Fibroblast of upper back skin (primary cell): ENCODE measurements at places on chromosomes 12 and 14.
A peak's percentile ranks its signal among the peaks of the same experiment; 100 is the strongest.

DNA sequence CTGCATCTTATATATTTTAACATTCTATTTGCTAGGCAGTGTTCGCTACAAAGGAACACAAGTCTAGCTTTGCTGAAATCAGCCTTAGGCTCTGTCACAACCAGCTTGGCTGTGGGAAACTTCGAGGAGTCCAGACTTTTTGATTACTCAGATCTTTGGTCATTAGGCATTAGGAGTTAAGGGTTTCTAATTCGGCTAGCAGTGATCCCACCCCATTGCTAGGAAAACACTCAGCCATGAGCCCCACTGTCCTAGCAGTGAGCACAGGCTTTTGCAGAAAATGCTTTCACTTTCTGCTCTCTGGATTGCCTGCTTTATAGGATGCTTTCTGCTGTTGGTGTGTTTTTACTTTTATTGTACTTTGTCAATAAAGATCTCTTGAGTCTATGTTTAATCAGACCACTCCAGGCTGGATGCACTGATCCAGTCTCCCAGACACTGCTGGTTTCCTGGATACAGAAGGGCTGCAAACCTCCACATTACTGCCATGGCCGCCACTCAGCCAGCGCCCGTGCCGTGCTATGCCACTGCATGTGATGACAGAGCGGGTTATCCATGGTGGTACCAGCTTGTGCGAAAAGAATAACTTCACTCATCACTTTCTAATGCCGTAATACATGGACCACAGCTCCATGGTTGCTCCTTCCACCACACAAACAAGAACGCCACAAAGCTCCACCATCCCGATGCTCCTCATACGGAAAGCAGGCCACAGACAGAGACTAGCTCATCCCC, 41.0 kb upstream of the PYGL start:
- DNase-seq, result no peak

DNA sequence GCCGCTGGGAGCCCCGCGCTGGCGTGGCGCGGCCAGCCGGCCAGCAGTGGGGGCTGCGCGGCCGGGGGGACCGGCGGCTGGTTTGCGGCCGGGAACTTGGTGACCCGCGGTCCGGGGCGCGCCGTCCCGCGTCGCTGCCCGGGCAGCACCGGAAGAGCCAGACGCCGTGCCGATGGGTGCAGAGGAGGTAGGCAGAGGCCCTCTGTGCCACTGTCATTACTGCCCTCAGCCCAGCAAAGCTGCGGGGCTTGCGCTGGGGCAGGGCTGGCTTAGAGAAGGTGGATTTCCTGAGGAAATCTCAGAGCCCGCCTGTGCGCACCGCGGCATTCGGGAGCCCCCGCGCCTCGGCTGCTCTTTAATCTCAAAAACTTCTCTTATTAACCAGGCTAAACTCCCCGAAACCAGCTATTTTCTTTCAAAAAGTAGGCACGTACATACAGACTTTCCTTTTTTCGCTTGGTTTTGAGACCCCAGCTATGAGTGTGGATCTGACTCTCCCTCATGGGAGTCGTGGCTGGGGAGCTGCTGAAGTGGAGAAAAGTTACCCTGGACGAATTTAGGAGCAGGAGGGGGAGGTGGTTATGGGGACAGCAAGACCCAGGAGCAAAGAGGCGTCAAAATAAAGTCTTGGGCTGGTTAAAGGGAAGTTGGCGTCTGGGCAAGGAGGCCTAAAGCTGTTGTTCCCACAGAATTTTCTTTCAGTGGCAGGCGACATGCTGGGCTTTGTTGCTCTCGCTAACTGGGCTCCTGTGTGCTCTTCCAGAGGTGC, 802 bp downstream of the SUSD6 start:
- DNase-seq, result no peak

DNA sequence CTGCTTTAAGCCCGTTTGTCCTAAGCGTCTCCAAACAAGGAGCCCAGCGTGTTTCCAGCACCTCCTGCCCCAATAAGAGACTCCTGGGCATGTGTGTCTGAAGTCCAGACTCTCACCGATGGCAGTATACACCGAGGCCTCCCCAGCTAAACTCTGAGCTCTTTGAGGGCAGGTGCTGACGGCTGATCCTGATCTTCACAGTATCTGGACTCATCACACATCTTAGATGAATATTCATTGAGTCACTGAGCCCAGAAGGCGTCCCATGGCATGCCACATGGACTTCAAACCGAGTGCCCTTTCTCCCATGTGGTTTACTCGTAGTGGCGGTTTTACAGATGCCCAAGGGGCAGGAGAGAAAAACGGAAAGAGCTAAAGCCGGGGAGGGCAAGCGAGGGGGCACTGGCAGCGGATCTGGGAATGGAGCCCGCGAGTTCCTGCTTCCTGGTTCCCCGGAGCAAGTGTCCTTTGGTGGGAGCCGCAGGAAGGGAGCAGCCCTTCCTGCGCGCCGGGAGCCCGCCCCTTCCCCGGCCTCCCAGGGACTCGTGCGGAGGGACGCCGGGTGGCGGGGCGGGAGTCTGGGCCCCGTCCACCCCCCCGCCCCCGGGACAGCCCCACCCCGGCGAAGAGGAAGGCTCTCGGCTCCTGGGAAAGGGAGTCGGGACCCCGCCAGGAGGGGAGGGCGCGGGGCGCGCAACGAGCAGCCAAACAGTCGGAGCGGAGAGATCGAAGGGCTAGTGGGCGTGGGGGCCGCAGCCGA, 585 bp upstream of the TEAD4 start:
- peak; percentile 80 for DNase-seq

- no peak for DNase-seq
Measured at GRCh38 chr14:77985211-77985615, 185.0 kb upstream of the NRXN3 start.

- peak; percentile 70 for DNase-seq
Measured at GRCh38 chr14:29548948-29549370, 378.7 kb downstream of the PRKD1 start.

- DNase-seq, result no peak
Measured at GRCh38 chr12:93404961-93405849, 27.5 kb downstream of the NUDT4 start.

GRCh38 chr12:40635141-40635731, 57.0 kb upstream of the CNTN1 start:
- no peak for DNase-seq

- DNase-seq, result no peak
Measured at GRCh38 chr12:103840462-103840875, 565 bp downstream of the NT5DC3 start.

GRCh38 chr14:72941286-72941985, 15.2 kb downstream of the DCAF4 start:
- DNase-seq, result no peak
